ENCODE measurements at places on chromosomes 12 and 14.

- no peak for DNase-seq
Observed at GRCh38 chr14:69287098-69288010, 27.4 kb downstream of the GALNT16 start.

- no peak for DNase-seq
Observed at GRCh38 chr12:72270246-72270645, 1.9 kb upstream of the TRHDE start.

GRCh38 chr14:98321841-98322240 is 950.2 kb downstream of the BCL11B start:
- no peak for DNase-seq

GRCh38 chr12:85363382-85364190 is 83.6 kb downstream of the ALX1 start:
- DNase-seq = no peak

GRCh38 chr14:105287249-105288102 is 13.3 kb downstream of the BRF1 start:
- no peak for DNase-seq

DNA sequence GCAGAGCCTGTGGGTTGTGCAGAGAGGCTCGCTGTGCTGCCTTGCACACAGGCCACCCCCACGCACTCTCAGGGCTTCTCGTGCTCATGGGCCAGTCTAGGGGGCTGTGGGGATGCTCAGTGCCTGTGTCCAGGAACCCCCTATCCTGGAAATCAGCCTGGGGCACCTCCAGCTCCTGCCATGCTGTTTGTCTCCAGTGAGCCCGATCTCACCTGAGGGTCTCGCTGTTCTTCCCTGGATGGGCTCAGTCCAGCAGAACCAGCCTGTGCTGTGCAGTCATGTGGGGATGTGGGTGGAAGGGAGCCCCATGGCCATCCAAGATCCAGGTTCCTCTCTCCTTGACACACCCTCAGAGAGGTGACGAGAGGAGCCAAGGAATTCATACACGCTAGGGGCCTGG is 26.7 kb downstream of the SERPINA1 start:
- DNase-seq = no peak

GRCh38 chr12:124687917-124688316 is 120.5 kb upstream of the NCOR2 start:
- peak; percentile 34 for DNase-seq

GRCh38 chr14:74475678-74476077 is 17.4 kb downstream of the NPC2 start:
- no peak for DNase-seq

GRCh38 chr12:109709401-109709991 is 4.1 kb upstream of the FAM222A start:
- DNase-seq = no peak

DNA sequence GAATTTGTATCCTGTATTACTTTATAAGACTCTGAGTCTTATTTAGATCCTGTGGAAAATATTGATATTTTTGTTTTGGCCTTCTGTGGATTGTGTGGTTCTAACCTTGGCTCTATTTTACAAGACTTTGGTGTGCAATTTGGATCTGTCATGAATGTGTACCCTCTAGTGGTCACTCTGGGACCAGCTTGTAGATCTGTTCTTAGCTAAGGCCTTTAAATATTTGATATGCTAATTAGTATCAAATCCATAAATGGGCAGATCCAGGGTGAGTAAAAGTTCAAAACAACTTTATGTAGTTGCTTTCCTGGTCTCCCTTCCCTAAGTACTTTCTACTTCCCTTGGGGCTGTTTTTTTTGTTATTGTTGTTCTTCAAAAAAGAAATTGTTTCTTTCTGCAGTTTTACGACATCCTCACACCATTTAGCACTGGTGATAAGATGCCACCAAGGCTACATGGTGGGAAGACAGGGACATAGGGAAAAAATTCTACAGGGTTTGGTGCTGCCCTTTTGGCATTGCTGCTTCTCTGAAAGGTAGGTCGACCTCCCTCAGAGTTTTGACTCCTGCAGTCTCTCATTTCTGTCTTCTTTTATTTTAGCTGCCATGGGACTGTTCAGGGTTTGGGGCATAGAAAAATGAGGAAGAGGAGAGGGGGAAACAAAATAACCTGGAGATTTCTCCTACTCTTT is 238.5 kb downstream of the GPHN start:
- peak; percentile 64 for DNase-seq

GRCh38 chr12:69966409-69966808 is 141.4 kb downstream of the MYRFL start:
- no peak for DNase-seq

GRCh38 chr12:4779749-4780148 is 59.5 kb downstream of the GALNT8 start:
- DNase-seq = no peak

DNA sequence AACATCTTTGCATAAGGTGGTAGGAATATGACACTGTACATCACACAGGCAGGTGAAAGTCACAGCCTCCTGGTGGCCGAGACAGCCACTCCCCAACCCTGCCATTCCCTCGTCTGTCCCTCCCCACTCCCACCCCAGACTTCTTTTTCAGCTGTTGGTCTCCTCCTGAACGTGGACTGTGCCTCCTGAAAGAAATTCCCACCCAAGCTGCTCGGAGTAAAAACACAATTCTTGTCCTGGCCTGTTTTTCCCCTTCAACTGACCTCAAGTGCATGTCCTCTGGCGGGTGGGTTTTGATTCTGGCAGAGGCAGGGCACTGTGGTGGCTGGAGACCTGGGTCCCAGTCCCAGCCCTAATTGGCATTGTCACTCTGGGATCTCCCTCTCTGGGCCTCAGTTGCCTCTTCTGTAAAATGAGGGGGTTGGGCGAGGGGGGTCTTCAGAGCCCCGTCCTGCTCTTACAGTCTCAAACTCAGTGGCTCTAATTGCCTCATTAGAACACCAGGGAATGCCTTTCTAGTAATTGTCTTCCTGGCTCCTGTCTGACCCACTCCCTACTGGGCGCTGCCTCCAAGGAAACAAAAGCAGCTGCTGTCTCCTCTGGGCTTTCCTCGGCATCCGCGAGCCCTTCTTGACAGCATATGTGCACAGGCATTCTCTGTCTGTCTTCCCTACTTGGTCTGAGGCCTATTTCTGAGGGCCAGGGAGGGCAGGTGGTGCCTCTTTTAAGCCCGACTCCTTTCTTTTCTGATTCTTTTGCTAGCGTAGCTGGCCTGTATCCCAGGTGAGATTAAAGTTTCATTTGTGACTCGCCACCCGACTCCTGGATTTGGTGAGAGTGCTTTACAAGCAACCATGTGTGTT is 186.6 kb upstream of the RMST start:
- DNase-seq = no peak

GRCh38 chr12:29799591-29799990 is 15.8 kb upstream of the TMTC1 start:
- DNase-seq = no peak

DNA sequence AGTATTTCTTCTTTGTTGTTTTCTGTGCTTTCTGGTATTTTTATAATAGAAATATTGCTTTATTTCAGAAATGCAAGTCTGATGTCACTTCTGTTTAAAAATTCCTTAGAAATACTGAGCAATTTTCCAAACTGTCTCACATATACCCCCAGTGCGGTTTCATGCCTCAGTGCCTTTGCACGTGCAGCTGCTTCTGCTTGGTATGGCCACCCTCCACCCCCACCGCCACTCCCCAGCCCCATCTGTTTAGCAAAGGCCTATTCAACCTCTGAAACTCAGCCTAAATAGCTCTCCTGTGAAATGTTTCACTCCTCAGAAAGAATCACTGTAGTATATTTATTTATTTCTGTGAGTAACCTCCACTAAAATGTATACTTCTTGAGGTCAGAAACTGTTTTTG is 52.3 kb downstream of the PPM1H start:
- DNase-seq = peak; percentile 28

- no peak for DNase-seq
Observed at GRCh38 chr12:32240162-32240561, 133.5 kb downstream of the BICD1 start.

- DNase-seq = no peak
Observed at GRCh38 chr12:130155416-130156073, 6.7 kb upstream of the FZD10 start.

GRCh38 chr12:52387859-52388258 is 2.4 kb upstream of the KRT84 start:
- no peak for DNase-seq

GRCh38 chr12:100584256-100584655 is 10.8 kb downstream of the GAS2L3 start:
- no peak for DNase-seq

GRCh38 chr12:62191491-62192179 is 68.6 kb upstream of the USP15 start:
- DNase-seq = peak; percentile 24

DNA sequence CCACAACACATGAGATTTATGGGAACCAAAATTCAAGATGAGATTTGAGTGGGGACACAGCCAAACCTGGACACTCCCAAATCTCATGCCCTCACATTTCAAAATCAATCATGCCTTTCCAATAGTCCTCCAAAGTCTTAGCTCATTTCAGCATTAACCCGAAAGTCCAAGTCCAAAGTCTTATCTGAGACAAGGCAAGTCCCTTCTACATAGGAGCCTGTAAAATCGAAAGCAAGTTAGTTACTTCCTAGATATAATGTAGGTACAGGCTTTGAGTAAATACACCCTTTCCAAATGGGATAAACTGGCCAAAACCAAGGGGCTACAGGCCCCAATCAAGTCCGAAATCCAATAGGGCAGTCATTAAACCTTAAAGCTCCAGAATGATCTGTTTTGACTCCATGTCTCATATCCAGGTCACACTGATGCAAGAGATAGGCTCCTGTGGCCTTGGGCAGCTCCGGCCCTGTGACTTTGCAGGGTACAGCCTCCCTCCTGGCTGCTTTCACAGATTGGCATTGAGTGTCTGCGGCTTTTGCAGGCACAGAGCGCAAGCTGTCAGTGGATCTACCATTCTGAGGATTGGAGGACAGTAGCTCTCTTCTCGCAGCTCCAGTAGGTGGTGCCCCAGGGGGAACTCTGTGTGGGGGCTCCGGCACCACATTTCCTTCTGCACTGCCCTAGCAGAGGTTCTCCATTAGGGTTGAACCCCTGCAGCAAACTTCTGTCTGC is 60.1 kb downstream of the LRIG3 start:
- DNase-seq = no peak
